ENCODE measurements at places on chromosomes 16 and 17.

DNA sequence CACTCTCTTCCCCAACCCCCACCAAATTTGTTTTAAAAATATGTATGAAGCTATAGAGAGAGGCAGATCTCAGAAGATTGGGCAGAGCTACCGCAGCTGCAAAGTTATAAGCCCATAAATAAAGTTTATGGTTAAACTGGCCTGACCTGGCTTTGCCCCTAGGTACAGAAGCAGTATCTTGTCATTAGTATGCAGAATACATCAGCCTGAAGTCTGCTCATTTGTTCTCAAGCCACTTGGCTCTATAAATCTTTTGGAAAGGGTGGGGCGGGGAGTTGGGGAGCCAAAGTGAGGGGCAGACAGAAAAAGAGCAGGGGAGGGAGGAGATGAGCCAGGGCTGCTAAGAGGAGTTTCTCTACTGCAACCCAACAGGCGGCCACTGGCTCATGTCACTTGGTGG lies 113.2 kb downstream of the SOX9 start:
- no peak for DNase-seq

DNA sequence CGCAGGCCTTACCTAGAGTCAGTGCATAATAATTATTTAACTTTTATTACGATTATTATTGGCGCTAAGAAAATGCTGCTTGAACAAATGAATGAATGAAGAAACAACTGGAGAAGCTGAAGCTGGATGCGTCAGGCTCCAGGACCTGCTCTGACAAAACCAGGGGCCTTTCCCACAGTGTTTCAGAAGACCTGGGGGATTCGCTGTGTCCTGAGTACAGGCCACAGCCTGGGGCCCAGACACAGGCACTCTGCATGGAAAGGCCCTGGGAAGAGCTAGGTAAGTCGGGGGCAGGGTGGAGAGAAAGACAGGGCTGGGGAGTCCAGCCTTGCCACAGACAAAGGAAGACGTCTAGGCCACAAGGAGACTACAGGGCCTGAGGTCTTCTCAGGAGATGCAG lies 226.1 kb downstream of the ZNF423 start:
- no peak for DNase-seq

DNA sequence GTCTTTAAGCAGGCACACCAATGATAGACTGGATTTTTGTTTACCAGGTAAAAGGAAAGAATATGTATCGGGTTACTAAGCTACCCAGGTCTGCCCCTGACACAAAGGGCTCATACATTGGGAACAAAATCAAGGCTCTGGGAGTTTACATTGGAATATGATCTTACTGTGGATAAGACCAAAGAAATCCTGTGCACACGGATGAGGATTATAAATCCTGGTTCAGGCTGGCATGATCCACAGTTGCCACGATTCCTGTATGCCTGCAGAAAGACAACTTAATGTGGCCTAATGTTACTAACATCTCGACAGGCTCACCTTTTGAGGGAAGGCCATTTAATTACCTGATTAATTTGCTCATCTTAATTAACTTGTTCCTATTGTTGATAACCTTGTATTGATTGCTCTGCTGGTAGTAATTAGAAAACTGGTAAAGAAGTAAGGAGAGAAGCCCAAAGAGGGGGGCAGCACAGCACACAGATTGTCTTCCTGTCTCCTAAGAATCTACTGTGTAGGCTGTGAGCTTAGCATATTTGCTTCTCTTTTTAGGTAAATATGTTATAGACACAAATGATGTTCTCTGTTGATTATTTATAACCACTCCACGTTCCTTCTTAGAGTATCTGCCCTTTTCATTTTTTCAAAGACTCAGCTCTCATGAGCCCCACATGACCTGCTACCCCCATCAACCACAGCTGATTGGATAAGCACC lies 51.0 kb upstream of the TOX3 start:
- DNase-seq = no peak

- DNase-seq = peak; percentile 80
Measured at GRCh38 chr17:62824290-62825131, 16.4 kb upstream of the MARCHF10 start.

DNA sequence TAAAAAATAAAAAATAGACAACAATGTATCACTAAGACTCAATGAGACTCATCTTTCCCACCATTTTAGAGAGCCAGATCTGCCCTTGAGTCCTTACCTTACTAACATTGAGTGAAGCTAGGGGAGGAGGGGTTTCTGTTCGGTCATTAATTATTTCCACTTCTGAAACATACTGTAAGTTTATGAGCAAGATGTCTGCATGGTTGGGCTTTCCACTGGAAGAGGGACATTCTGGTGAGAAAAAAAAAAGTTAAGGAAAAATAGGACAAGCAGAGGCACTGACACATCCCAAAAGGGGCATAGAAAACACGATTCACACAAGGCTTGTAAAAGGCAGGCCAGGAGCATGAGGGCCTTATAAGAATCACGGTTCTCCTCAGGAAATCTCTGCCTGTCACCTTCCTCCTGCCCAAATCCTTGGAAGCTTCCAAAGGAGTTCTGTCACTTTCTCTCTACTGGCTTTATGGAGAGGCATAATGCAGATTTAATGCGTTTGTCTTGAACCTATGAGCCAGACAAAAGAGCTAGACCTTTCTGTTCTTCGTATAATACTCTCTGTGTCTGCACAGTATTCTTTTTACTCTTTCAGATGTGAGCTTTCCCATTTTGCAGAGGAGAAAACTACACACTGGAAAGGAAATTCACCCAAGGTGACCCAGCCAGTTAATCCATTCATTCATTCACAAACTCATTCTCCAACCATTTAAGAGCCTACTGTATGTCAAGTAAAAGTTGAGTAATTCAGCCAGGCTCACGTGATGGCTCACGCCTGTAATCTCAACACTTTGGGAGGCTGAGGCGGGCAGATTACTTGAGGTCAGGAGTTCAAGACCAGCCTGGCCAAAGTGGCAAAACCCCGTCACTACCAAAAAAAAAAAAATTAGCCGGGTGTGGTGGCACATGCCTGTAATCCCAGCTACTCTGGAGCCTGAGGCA lies 2.5 kb downstream of the LSM12 start:
- DNase-seq = no peak

DNA sequence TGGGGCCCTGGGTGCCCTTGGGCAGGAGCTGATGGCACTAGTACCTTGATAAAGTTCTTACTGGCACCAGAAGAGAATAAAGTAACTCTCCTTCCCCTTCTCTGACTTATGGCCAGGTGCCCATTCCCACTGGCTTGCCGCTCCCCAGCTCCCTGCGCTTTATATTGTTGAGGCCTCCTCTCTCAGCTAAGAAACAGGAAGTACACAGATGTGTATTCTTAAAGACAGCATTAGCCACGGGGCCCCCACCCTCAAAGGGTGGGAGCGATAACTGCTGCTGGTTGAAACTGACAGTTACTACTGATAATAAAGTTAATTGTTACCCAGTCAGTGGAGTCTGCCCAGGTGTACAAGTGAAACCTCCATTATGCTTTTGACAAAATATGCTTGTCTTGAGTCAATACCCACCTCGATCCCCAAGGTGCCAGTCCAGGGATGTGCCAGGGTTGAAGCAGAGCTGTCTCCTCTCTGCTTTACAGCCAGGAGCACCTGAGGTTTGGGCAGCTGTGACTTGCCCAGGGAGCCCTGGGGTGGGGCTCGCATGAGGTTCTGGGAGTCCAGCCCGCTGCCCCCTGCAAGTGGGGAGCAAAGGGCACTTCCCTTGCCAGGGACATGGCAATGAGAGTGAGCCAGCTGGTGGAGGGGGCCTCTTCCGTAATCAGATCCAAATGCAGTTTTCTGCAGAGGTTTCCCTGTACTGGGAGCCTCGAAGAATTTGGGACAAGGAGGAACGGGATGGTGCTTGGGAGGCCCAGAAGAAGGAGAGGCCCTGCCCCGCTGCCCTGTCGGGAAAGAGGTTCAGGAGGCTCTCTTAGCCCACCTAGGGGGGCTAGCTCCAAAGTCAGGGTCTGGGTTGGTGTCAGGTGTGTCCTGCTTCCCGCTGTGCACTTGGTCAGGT lies 5.4 kb upstream of the CLDN9 start:
- DNase-seq = no peak

- DNase-seq = peak; percentile 57
Measured at GRCh38 chr16:66207139-66207882, 159.2 kb upstream of the CDH5 start.

GRCh38 chr16:85235991-85236817 lies 123.9 kb upstream of the CIBAR2 start:
- no peak for DNase-seq

- DNase-seq = peak; percentile 74
Measured at GRCh38 chr16:27109666-27110523, 43.2 kb downstream of the C16orf82 start.

DNA sequence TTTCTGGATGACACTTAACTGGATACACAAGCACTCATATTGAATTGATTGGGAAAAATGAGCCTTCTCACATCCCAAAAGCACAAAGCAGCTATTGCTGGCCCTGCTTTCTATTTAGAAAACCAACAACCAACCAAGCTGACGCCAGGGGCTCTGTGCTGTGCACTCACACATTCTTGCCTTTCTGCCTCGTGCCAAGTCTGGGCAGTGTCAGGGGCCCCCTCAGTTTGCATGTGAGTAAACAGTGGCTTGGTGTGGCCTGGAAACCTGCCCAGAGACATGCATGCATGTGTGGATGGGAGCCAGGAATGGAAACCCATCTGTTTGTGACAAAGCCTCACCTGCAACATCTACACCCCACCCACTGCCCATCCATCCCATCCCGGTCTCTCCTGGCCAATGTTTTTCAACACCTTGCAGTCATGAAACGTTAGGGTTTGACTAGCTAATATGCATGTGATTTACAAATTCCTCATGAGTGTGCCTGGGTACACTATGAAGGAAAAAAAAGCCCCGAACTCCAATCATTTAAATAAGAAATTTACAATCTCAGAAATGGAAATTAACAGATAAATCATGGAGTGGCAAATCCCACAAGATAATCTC lies 20.4 kb downstream of the MIEF2 start:
- DNase-seq = peak; percentile 30

GRCh38 chr17:4509923-4510617 lies 11.4 kb downstream of the SPNS2 start:
- DNase-seq = no peak

DNA sequence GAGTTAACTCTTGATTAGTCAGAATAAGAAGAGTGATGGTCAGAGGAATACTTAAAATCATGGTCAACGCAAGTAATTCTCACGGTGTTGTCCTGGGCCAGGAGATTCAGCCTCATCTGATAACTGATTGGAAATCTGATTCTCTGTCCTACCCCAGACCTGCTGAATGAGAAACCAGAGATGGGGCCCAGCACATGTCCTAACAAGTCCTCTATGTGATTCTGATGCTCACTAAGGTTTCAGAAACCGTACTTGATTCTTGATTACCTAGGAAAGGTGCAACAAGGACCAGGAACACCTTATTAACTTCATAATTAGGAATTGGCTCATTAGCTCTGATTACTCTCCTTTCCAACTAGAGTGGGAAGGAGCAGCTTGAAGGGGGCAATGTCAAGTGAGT lies 44.5 kb downstream of the ANKFY1 start:
- DNase-seq = no peak

GRCh38 chr16:21060027-21060510 lies 90.6 kb downstream of the DNAH3 start:
- no peak for DNase-seq

DNA sequence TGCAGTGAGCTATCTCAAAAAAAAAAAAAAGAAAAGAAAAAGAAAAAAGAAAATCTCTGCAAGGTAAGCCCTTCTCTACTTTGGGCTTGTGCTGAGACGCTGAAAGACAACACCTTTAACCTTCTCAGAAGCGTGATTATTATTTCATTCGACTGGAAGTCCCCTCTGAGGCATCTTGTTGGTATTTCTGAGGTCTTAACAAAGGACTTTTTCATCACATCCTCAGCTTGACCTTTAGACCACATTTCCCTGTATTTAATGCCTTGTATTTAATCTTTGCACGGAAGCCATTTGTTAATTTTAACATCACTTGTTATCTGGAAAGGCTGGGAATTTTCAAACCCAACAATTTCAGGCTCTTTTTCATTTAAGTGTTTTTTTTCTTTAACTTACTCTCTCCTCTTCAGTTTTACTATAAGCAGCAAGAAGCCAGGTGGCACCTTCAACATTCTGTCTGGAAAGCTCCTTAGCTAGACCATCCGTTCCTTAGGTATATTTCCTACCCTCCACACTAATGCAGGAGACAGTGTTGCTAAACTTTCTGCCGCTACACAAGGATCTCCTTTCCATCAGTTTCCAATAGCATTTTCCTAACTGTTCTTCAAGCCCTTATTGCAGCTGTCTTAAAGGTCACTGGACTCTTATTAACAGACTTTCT lies 10.3 kb downstream of the KCTD13 start:
- peak; percentile 55 for DNase-seq

GRCh38 chr16:496097-496886 lies 31.2 kb upstream of the CAPN15 start:
- no peak for DNase-seq

DNA sequence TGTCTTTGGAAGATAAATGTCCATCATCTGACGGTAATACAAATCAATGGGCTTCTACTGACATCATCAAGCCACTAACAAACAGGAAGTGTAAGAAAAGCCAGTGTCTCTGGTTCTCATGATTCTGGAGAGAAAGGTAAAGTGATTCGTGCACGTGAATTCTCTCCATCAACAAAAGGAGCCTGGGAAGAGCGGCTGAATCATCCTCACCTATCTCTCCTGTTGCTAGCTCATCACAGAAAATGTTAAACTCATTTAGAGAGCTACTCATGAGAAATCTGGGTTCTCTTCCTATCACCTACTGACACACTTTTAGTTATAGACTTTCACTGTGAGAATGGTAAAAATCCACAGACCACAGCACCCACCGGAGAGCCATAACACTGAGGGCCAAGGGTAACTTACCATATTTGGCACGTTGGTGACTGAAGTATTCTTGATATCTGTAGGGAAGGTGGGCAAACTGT lies 70.3 kb downstream of the CREBBP start:
- no peak for DNase-seq

All from cardiac fibroblast (primary cell).